ENCODE measurements at places on chromosomes 6 and 20.

DNA sequence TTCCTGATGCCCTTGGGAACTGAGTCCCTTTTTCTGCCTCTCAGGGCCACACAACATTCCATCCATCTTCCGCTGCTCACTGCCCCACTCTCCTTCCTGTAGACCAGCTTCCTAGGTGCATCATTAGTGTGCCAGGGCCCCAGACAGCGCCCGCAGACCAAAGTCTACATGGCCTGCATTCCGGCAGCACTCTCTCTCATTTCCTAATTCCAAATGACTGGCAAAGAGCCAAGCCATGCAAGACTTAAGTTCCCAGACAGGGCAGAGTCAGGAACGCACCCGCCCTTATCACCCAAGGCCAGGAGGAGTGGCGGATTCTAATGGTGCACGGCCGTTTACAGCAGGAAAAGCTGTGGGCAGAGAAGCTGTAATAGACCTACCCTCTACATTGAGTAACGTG is 159.8 kb upstream of the ARID1B start:
- no peak for DNase-seq

GRCh38 chr6:31830886-31831335 is 3.4 kb downstream of the HSPA1B start:
- no peak for DNase-seq

- no peak for DNase-seq
Observed at GRCh38 chr20:52847029-52847660, 125.0 kb upstream of the TSHZ2 start.

DNA sequence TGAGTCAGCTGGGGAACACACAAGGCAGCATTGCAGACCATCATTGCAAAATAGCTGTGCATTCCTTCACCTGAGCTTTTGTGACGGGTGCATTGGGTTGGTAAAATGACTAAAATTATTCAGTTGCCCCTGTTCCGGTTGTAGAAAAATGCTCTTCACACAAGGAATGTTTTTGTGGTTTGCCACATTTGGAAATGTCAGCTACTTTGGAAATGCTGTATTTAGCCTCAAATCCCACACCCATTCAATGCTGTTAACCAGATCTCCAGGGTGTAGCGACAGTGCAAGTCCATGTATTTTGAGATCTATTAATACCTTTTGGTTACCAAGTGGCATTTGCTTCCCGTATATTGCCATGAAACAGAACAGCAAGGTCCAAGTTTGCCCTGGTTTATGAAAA is 201.2 kb downstream of the FOXA2 start:
- no peak for DNase-seq

- DNase-seq: no peak
Observed at GRCh38 chr6:29953001-29953441, 10.7 kb downstream of the HLA-A start.

DNA sequence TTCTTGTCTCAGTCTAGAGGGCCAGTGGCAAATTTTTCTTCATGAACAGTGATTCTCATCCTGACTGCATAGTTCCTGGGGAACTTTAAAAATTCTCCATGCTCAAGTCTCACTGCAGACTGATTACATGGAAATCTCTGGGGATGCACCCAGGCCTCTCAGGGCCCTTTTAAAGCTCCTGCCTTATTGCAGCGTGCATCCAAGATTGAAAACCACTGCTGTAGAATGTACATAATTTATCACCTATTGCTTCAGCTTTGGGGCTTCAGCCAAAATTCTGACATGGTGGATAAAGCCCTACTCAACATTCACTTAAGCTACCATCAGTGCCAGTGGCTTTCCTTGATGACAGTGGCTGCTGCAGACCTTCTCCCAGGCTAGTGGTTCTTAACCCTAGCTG is 143.8 kb downstream of the BTBD3 start:
- no peak for DNase-seq

- no peak for DNase-seq
Observed at GRCh38 chr6:5099537-5099936, 14.4 kb downstream of the PPP1R3G start.

DNA sequence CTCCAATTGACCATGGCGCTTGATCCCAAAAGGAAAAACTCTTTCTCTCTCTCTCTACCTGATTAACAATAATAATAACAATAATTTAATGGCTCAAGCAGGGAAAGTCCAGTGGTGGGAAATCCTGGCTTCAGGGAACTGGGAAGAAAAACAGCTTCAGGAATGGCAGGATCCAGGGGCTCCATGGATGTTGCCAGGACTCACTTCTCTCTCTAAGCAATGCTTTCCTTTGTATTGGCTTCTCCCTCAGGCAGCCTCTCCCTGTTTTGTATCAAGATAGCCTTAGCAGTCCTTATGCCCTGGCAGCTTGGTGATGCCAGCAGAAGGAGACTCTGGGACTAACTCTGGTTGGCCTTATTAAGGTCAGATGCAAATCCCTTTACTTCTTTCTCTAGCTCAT is 13.5 kb upstream of the PTGIS start:
- DNase-seq: no peak

DNA sequence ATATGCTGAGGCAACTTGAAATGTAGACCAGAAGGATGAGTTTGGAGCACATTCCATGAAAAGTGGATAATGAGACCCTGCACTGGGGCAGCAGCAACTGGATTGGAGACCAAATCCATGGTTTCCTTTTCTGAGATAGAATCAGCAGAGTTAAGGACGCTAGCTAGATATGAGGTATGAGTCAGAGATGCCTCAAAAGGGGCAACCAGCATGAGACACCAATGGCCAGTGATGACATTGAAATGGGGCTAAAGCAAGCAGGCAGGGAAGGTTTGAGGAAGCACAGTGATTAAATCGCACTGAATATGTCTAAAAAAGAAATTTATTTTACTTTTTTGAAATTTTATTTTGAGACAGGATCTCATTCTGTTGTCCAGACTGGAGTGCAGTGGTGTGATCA is 802.4 kb downstream of the TFAP2A start:
- DNase-seq: no peak

DNA sequence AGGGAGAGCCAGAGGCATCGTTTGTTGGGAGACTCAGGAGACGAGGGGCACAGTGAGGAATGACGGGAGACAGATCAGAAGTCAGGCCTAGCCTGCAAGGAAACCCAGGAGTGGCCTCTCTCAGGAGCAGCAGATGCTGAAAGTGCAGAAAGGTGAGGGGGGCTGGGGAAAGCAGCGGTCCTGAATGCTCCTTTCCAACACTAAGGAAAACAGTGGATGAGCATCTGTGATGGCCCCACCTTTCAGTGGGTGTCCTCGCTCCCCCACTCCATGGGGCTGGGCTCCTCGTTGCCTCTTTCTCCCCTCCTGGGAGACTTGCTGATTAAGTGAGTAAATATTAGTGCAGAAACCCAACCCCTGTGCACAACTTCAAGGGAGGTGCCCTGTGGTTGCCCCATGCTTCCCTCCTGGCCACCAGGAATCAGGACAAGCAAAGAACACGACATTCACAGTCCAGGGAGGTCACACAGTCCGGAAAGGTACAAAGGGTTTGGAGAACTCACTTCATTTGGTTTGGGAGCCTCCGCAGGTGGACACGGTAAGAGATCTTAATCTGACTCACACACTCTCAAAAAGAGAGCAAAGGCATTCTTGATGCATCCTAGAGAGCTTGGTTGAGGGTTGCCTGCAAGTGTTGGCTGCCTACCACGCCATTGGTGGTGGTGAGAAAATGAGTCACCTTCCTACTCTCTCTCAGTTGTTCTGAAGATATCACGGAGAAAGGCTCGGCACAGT is 9.7 kb upstream of the BPIFB1 start:
- no peak for DNase-seq

- DNase-seq: no peak
Observed at GRCh38 chr20:54062812-54063280, 7.5 kb downstream of the BCAS1 start.

- DNase-seq: no peak
Observed at GRCh38 chr6:156683821-156684220, 93.4 kb upstream of the ARID1B start.

GRCh38 chr6:9420316-9421015 is 985.1 kb upstream of the SLC35B3 start:
- no peak for DNase-seq

DNA sequence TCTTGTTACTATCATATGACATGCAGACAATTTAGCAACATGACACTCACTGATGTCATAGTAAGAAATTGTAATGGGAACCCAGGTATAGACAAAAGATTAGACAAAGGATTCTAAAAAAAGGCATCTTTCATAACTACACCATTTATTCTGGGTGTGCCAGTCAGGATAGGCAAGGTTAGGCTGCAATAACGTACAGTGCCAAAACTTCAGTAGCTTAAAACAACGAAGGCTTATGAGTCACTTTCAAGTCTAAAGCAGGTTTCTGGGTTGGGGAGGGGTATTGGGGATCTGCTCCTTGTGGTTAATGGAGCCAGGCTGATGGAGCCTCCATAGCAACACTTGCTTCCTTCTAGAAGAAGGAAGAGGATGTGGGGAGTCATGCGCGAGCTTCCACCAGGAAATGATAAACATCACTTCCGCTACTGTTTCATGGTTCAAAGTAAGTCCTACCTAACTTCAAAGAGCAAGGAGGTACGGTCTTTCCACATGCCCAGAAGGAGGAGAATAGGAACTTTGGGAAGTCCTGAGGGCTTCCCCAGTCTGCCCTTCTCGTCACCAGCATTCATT is 2.0 kb upstream of the GTSF1L start:
- DNase-seq: no peak

DNA sequence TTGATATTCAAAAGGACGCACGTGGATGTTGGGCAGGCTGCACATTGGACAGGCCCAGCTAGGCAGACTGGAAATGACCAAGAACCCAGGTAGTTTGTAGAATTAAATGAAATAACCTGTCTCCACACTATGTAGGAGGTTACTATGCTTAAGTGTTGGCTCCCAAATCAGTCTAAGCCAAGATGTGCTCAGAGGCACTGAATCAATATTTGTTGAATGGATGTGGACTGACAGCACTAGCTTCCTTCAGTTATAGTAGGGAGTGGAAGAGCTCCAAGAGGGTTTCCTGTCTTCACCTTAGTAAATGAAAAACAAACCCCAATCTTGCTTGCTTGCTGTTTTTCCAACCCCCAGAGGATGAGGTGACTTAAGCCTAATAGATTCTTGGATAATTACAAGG is 180.5 kb downstream of the JARID2 start:
- no peak for DNase-seq

DNA sequence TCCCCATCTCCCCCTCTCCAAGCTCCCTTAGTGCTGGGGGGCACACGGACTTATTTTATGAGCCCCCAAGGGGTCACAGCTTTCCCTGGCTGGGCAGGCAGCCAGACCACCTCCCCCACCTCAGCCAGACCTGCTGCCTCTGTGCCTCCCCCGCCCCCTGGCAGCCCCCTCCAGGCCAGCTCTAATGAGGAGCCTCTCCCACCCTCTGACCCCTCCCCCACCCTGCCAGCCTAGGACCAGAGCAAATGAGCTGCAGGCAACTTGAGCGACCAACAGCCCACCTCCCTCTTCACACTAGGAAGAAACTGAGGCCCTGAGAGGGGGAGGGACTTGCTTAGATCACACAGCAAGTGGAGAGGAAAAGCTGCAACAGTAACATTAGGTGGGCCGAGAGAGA is 1.9 kb downstream of the GDF5 start:
- no peak for DNase-seq

GRCh38 chr20:38962928-38963401 is 821 bp downstream of the DHX35 start:
- no peak for DNase-seq

GRCh38 chr20:62961310-62961783 is 8.8 kb downstream of the SLC17A9 start:
- DNase-seq: no peak

DNA sequence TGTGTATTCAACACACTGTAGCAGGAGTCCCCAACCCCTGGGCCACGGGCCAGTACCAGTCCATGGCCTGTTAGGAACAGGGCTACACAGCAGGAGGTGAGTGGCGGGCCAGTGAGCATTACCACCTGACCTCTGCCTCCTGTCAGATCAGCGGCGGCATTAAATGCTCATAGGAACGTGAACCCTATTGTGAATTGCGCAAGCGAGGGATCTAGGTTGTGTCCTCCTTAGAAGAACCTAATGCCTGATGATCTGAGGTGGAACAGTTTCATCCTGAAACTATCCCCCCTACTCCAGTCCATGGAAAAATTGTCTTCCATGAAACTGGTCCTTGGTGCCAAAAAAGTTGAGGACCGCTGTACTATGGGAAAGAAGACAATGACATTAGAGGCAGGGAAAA is 386.9 kb downstream of the PREX1 start:
- DNase-seq: no peak

GRCh38 chr6:149233056-149233715 is 84.3 kb upstream of the TAB2 start:
- DNase-seq: no peak

DNA sequence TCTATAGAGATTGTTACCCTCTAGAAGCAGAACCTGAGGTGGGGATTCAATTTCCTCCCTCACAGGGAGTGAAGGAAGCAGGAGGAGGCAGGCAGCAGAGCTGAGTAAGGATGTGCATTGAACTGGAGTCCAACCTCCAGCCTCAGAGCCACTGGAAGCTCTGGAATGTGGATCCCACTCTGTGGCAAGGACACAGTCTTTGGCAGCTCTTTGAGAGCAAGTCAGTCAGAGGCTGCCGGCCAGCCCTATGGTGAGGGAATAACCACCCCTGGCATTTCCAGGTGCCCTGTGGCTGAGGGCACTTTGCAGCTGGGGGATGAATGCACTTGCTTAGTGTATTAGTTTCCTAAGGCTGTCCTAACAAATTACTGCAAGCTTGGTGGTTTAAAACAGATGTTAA is 37.2 kb downstream of the EBF4 start:
- DNase-seq: no peak

- DNase-seq: no peak
Observed at GRCh38 chr20:15637950-15638754, 935.1 kb downstream of the KIF16B start.

DNA sequence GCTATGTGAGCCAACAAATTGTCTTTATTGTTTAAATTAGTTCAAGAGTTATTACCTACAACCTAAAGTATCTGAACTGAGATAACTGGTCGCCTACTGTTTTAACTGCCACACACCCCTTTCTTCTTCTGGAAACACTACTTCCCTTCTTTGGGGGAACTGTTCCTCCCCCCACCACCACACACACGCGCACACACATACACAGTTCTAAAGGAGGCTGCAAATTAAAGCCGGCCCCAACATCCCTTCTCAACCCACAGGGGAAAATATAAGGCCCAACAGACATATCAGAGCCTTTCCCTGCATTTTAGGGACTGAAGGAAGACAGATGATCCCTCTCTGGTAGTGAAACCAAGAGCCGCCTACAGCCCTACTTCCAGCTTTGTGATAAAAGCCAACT is 348.0 kb upstream of the JARID2 start:
- DNase-seq: no peak

Data from activated CD8-positive, alpha-beta memory T cell treated with anti-CD3 and anti-CD28 coated beads for 1 hour (primary cell).